Inflammatory macrophage treated with lipopolysaccharide for 4 hours (primary cell): ENCODE measurements at places on chromosomes 3 and 15.

DNA sequence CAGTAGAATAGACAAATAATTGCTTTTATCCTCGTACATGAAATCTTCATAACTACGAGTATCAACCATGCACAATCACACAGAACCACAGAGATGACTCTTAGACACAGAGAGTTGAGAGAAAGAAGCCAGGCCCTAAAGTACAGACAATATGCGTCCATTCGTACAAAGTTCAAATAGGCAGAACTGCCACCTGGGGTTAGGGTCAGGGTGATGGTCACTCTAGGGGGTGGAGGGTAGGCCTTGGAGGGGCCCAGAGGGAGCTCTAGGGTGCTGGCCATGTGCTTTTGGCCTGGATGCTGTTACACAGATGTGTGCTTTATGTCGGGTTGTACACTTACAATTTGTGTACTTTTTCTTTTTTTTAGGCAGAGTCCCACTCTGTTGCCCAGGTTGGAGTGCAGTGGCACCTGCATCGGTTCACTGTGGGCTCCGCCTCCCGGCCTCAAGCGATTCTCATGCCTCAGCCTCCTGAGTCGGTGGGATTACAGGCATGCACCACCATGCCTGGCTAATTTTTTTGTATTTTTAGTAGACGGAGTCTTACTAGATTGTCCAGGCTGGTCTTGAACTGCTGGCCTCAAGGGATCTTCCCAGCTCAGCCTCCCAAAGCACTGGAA is 65.9 kb upstream of the KLF13 start:
- DNase-seq, result no peak

- peak; percentile 44 for DNase-seq
These were observed 86.7 kb upstream of the SNRPA1 start for GRCh38 chr15:101381671-101382212.

- DNase-seq, result peak; percentile 81
These were observed 120.2 kb downstream of the LRRC28 start for GRCh38 chr15:99371180-99372103.

DNA sequence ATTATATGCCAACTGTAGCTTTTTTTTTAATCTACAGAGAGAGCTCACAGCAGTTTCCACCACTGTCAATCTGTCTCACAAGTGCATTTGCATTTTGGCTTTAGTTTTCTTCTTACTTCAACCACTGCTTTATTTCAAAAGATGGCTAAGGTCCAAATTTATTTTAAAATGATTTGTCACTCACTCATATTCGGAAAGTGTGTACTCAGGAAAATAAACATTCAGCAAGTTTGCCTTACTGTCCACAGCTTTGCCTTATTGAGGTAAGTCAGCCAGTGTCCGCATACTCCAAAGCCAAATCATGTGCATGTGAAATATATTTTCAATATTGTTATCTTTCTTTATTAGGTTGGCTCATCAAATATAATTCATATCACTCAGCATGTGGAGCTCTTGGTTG is 240.7 kb upstream of the ARHGEF26 start:
- DNase-seq, result no peak

DNA sequence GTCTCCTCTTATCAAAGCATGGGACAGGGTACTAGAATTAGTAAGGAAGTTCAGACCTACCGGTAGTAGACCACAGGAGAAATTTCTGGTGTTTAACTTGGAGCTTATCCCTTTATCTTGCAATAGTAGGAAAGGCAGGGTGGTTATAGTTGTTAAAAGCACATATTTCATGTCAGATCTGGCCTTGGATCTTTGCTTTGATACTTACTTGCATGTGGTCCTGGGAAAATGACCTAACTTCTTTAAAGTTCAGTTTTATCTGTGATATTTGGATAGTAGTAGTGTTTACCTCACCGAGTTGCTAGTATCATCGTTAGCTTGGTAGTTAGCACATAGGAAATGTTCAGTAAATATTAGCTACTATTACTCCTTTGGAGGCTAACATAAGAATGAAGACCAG is 15.4 kb downstream of the EXOG start:
- no peak for DNase-seq

GRCh38 chr3:37995652-37996641 is 5.4 kb downstream of the VILL start:
- no peak for DNase-seq

DNA sequence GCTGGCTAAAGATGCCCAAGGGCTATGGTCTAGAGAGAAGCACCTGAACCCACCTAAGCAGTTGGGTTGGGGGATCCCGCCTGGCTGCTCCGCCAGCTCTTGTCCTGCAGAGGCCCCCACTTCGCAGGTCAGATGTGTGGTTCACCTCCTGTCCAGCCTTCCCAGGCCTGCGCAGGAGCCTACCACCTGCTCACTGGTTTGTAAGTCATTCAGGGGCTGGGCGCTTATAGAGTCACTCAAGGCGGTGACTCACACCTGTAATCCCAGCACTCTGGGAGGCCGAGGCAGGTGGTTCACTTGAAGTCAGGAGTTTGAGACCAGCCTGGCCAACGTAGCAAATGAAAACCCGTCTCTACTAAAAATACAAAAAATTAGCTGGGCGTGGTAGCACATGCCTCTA is 3.9 kb upstream of the FURIN start:
- DNase-seq, result no peak

DNA sequence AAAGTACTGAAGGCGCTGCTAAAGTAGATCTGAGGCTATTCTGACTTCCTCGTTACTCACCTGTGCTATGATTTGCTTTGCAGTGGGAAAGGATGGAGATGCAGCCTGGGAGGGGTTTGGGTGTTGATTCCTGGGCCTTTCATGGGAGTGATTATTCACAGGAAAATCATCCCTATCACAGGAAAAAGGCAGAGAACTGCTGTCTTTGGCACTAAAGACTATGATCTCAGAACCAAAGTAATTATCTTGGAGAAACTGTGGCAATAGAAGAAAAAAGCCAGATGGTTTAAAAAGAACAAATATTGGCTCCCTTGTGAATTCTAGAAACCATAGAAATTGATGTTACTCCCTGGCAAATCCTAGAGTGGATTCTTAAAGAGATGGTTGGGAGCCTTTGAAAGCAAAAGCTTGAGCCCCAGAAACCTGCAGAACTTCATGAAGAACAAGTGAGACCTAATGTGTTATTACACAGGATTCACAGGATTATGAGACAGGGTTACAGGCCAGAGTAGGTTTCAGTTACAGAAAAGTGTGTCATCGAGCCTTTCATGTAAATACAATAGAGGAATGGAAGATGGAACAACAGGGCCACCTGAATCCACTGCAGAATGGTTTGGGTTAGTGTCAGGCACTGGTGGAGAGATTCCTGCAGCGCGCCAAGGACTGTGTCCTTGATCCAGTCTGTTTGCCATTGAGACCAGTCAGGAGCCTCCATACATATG is 85.7 kb downstream of the OXNAD1 start:
- DNase-seq, result no peak

DNA sequence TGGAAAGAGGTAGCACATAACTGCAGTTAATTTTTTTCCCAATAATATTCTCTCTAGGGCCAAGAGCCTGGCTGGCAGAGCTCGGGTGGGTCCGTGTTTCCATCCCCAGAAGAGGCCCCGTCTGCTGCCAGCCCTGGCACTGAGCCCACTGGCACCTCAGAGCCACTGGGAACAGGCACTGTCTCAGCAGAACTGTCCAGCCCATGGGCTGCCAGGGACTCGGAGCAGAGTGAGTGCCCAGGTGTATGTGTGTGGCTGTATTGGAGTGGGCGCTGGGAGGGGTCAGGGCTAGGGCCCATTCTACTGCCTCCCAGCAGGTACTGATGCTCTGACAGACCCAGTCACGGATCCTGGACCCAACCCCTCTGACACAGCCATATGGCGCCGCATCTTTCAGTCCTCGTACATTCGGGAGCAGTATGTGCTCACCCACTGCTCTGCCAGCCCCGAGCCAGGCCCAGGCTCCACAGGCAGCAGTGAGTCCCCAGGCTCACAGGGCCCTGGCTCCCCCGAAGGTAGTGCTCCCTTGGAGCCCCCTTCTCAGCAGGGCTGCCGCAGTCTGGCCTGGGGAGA is 8.9 kb downstream of the VWA5B2 start:
- DNase-seq, result no peak

- no peak for DNase-seq
These were observed 7.1 kb downstream of the NPTN start for GRCh38 chr15:73626072-73626471.

- peak; percentile 4 for DNase-seq
These were observed 180.6 kb downstream of the IL5RA start for GRCh38 chr3:2929574-2929973.

- DNase-seq, result no peak
These were observed 91.5 kb upstream of the PROK2 start for GRCh38 chr3:71876135-71877105.

GRCh38 chr3:32226875-32227500 is 11.5 kb upstream of the CMTM8 start:
- no peak for DNase-seq

DNA sequence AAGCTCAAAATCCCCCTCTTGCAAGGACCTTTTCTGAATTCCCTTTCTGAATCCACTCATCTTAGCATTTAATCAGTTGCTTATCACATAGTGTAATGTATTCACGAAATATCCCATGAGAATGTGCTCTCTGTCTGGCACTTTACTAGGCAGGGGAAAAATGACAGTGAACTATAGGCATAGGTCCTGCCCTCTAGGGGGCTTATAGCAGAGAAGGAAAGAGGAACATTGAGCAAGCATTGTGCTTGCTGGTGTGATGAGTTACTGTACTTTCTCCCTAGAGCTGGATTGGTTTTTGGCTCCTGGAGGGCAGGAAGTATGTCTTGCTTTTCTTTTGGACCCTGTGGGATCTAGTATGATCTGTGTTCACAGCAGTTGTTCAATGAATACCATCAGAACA is 26.5 kb downstream of the DUOX2 start:
- DNase-seq, result no peak

- no peak for DNase-seq
These were observed 87.4 kb upstream of the GPR149 start for GRCh38 chr3:154517404-154517803.

- no peak for DNase-seq
These were observed 323.5 kb downstream of the ULK4 start for GRCh38 chr3:41638381-41638780.

DNA sequence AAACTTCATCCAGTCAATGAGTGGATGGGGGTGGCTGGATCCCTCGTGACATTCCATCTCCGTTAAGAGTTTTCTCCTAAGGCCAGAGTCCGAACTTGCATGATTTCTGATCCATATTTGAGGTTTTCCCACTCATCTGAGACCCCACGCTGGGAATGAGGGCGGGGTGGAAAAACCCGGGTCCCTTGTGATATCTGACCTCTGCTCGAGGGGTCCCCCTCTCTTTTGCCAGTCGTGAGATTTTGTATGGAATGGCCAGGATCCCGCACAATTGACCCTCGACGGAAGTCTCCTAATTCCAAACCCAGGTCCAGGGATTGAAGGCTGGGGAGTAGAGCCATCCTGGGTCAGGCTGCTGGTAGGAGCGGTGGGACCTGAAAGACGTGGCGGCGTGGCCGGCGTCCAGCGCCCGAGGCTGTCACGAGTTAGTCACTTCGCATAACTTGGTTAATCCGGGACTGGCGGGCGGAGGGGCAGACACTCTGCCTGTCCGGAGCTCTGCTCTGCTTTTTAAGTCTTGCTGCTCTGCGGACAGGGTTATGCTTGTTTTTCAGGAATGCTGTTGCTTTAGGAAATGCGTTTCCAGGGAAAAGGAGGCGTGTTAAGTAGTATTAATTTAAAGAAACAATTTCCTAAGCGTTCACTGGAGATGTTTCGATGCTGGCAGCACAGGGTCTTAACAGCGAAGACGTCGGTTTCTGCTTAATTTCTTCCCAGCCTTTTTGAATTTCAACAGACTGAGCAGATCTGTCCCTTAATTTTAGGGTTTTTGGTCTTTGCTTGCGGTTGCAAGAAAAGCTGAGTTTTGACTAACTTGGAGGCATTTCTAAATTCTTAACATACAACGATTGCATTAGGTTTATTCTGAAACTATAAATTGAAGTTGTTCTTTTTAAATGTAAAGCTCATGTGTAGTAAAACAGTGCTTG is 69.7 kb upstream of the LRRFIP2 start:
- peak; percentile 76 for DNase-seq

GRCh38 chr3:53516339-53516738 is 21.9 kb downstream of the CACNA1D start:
- DNase-seq, result no peak

DNA sequence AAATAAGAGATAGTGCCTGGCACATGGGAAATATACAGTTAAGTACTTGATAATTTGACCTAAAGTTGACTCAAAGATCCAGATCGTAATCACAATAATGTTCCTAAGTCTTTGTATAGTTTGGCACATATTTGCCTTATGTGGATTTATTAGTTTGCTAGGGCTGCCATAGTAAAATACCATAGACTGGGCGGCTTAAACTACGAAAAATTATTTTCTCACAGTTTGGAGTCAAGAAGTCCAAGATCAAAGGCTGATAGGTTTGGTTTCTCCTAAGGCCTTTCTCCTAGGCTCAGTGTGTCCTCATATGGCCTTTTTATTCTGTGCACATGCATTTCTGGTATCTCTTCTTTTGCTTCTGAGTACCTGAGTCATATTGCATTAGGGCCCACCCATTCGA is 453.7 kb downstream of the NAALADL2 start:
- no peak for DNase-seq

DNA sequence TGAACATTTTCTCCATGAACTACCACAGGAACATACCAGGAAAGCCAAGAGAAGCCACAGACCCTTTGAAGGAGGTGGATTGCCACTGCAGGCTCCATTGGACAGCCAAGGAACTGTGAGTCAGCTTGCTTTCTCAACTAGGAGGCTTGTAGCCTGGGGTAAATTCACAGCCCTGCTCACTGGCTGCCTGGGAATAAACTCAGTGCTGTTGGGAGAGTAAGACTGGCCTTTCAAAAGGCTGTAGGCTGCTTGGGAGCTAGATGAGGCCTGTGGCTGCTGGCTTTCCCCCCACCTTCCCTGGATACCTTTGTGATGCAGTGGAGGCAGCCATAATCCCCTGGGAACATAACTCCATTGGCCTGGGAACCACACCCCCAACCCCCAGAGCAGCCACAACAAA is 223.5 kb upstream of the RBMS3 start:
- DNase-seq, result no peak

GRCh38 chr15:44038755-44039191 is 156.3 kb downstream of the FRMD5 start:
- DNase-seq, result no peak

- no peak for DNase-seq
These were observed 2.0 kb downstream of the ABTB1 start for GRCh38 chr3:127674790-127675189.

GRCh38 chr15:63968700-63969099 is 77.6 kb downstream of the DAPK2 start:
- DNase-seq, result no peak

- no peak for DNase-seq
These were observed 308.0 kb upstream of the THRB start for GRCh38 chr3:24802614-24803013.

- DNase-seq, result no peak
These were observed 62.5 kb upstream of the FOXB1 start for GRCh38 chr15:59941612-59942011.

DNA sequence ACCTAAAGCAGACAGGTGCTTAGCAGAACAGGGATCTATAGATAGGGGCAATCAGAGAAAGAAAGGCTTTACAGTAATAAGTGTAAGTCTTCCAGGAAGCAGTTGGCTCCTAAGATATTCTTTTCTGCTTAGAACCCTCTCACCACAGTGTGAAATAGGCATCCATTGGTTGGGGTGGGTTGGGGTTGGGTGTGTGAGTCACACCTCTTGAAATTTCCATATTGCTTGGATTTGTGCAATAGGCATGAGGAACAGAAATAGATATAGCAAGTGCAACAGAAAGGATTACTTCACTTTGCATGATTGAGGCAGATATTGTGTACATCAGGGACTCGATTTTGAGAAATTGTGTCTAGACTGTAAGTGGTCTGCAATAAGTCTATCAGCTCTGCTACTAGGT is 200.1 kb upstream of the GAP43 start:
- peak; percentile 27 for DNase-seq

GRCh38 chr3:18237251-18238005 is 187.7 kb downstream of the SATB1 start:
- DNase-seq, result no peak
